T follicular helper cell (primary cell): ENCODE measurements at places on chromosomes 13 and 19.

GRCh38 chr13:44404261-44405132, 30.9 kb downstream of the SERP2 start:
- no peak for DNase-seq

GRCh38 chr19:15995536-15995935, 46.7 kb downstream of the OR10H4 start:
- DNase-seq: no peak

- no peak for DNase-seq
These were observed 170.7 kb upstream of the TSHZ3 start for GRCh38 chr19:31519908-31520307.

DNA sequence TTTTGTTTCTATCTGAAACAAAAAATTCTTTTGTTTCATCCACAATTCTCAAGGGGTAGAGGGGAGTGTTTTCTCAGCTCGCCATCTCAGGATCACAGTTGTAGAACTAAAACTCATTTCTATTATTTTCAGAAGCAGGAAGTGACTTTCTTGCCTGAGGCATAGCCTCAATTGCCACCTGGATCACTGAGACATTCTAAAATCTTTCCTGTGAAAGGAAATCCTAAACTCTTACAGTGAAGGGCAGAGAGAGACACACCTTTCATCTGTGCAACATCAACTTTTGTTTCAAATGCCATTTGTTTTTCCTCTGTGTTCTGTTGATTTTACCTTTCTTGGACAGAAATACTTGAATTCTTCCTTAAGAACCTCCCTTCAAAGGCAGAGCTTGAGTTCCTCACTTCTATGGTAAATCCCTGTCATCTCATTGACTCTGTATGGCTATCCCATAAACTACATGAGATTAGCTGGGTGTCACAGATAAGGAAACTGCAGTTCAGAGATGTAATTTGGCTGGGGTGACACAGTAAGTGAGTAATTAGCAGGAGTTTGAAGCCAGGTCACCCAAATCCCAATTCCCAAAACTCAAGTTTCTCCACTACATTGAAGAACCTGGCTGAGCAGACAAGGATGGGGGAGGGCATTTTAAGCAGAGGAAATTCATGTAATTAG, 224.4 kb upstream of the HTR2A start:
- DNase-seq: no peak

GRCh38 chr19:4279267-4279529, 132 bp downstream of the SHD start:
- DNase-seq: no peak

GRCh38 chr13:43153436-43154090, 130.2 kb downstream of the DNAJC15 start:
- no peak for DNase-seq

DNA sequence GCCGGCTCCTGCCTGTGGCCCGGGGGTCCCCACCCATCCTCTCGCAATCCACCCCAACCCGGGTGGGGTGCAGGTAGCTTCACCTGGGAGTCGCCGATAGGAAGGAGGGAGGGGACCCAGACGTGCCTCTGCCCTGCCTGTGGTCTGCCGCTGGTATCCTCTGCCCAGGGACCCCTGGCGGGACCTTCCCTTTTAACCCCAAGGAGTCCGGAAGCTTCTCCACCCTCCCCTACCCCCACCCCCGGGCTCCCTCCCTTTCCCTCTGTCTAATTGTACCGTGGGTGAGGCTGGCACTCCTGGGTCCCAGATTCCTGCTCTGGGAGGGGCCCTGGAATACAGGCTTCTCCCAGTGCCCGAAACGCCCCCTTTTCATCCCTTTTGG, at the start of gene KLK10:
Gene KLK10, minus strand, starts transcription at position 166 of the 382 bp plus-strand sequence. CDS start 579 bp downstream, outside the sequence.
- no peak for DNase-seq

- DNase-seq: no peak
These were observed 124.0 kb downstream of the ITGBL1 start for GRCh38 chr13:101576455-101576854.
